ENCODE measurements at places on chromosomes 6 and 20. TPM values are rescaled to one million over a fixed set of nuclear protein-coding genes. Genes with fewer than 3 reads are reported as not detected.

GRCh38 chr6:53290537-53291510 lies 57.9 kb downstream of the ELOVL5 start:
- no peak for DNase-seq

GRCh38 chr6:114061116-114061515 lies 90.2 kb upstream of the HDAC2 start:
- DNase-seq: no peak

- peak; percentile 18 for DNase-seq
These were observed 106.5 kb downstream of the ATP9A start for GRCh38 chr20:51661609-51662178.

DNA sequence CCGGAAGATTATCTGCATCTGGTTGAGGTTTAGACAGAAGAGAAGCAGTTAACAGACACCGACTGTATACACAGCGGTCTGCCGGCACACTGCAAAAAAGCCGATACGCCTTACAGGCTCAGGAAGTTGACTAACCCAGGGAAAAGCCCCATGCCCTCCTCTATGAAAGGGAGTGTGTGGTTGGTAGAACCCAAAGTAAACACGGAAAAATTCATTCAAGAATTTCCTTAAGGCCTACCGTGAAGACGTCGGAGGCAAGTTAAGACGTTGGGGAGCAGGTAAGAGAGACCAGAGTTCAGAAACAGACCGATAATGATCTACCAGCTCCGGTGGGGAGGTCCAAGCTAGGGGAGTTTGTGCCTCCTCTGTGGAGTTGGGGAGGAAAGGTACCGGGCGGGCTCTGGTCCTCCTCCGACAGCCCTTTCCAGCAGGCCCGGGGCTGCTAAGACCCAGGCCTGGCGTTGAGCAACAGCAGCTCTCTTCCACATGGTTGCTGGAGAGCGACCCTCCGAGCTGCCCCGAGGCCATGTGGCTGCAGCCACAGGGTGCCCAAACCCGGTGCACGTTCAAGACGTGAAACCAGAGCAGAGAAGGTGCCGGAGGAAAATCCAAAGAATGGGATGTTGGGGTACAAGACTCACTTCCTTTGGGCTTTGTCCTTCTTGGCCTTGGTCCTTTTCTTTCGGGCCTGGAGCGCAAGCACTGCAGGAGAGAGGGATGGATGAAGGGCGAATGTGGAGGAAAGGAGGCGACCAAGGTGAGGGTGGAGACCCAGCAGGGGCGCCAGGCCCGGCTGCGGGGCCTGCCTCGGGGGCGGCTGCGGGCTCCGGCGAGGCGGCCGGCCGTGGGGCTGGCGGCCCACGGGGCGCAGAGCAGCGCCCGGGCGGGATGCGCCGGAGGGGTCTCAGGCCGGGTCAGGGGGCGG lies 809 bp downstream of the SRPK1 start:
- DNase-seq: peak; percentile 67

DNA sequence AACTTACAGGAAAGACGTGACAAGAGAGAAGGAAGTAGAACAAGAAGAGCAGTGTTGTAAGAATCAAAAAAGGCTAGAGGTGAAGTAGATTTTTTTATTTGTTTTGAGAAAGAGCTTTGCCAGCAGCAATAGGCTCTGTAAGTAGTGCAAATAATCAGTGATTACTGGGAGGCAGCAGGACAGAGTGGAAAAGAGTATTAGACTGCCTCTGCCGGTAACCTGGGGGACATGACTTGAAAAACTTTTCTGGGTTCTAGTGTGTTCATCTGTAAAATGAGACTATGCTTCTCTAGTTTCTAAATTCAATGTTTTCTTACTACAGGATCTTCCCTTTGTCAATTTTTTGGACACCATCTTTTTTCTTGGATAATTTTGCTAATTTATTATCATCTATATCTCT lies 5.8 kb upstream of the IRAK1BP1 start:
- no peak for DNase-seq

DNA sequence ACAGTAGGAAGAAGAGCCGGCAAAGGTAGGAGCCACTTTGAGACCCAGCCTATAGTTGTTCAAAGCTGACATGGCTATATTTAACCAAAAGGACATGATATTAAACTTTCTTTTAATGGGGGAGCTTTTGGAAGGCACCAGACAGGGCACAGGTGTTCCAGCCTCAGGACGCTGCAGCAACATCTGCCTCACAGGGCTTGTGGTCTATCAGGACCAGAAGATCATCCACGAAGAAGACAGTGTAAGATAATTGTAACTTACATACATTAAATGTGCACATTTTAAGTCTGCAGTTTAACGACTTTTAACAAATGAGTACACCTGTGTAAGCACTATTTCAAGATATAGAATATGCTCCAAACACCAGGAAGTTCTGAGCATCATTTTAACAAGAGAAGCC lies 168.2 kb upstream of the PMEPA1 start:
- no peak for DNase-seq

The CST2 gene
- not detected for total RNA-seq

The AARS2 gene
- 41.8 TPM for total RNA-seq

The UQCC2 gene
- total RNA-seq: 145 TPM

DNA sequence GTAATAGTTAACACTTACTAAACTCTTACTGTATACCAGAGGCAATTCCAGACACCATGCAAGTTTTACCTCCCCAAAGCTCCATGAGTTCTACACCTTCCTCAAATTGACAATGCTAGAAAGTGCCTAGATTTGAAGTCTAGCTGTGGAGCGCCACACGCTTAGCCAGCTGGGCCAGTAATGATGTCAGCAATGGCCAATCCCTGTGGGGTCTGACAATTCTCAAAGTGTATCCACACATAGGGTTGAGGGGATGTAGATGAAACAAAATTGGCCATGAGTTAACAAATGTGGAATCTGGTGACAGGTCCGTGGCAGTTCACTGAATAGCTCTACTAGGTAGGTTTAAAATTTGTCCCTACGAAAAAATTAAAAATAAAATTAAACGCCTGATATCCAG lies 1.3 kb downstream of the ZNF343 start:
- no peak for DNase-seq

GRCh38 chr20:8464368-8464767 lies 332.3 kb downstream of the PLCB1 start:
- DNase-seq: peak; percentile 5

- DNase-seq: no peak
These were observed 34.7 kb downstream of the AAR2 start for GRCh38 chr20:36270744-36271638.

DNA sequence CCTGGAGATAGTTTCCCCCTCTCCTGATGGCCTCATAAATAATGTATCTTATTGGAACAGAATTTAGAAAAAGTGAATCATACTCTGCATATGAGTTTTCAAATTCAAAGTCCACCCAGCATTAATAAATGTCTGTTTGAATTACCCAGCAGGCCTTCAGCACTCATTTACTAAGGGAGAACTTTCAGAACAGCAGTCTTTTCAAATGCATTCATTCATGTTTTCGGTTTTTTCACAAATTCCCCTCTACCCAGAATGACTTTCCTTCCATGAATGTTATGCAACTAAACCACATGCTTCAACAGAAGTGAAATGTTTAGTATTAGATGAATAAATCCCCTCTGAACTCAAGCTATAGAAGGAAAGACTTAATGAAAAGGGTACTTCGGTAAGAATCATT lies 92.4 kb downstream of the RTN4IP1 start:
- no peak for DNase-seq

- DNase-seq: no peak
These were observed 817.3 kb downstream of the BCKDHB start for GRCh38 chr6:80923816-80924215.

DNA sequence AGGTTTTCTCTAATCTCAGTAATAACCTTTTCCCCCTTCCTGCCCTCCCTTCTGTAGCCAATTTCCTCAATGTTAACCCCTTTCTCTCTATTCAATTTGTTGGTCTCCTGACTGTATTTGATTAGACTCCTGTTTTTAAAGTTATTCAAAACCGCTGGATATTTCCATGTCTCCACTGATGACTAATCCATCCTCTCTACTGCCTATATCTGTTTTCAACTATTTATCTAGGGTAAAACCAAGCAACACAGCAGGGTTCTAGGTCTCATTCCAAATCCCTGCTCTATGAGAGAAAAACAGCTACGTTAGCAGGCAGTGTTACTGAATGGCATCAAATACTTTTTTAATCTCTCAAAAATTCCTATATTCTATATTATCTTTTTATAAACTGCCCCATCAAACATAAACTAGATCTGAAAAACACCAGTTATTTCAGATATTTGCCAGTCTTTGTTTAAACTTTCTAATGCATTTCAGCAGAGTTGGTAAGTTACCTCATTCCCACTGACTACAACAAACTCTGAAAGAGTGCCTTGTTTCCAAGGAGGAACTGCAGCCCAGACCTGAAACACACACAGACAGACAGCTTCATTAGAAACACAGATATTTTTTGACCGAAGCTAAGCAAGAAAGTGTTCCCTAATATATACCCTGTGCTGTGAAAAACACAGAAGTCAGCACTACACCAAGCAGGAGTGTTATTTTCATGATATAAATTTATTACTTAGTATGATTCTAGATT lies 8.2 kb downstream of the RTN4IP1 start:
- no peak for DNase-seq

The CPNE5 gene
- not detected for total RNA-seq

The LMBRD1 gene
- total RNA-seq: 36.6 TPM

The KHDC1 gene
- total RNA-seq: 5.0 TPM

The MAS1 gene
- not detected for total RNA-seq

- DNase-seq: no peak
These were observed 28.1 kb downstream of the NCOA6 start for GRCh38 chr20:34797012-34797995.

Data from Calu3 (cell line).